ENCODE measurements at places on chromosomes 1 and 21.

DNA sequence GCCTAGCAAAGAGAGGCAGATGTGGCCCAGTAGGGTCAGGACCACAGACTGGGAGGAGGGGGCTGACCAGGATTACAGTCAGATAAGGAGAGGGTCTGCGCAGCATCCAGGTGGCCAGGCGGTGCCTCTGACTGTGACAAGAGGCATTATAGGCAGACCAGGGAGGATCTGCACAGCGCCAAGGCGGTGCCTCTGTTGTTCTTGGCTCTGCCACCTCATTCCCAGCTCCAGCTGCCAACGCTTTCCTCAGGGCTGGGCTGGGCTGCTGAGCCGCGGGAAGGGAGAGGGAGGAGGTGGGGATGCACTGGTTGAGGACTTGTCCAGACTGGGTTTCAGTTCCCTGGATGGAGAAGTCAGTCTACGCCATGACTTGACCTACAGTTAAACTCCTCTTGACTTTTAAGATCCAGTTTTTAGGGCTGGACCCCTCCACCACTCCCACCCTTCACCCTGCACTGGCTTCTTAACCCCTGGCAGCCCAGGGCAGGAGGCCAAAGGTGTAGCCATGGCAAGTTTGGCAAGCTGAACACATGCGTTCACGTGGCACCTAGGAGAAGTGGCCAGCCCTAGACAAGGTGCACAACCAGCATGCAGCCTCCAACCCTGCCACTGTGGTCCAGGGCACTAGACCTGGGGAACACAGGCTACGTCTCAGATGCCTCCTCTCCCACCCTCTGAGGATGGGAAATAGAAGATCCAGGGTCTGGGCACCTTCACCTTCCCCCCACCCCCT is 4.5 kb upstream of the CRABP2 start:
- no peak for DNase-seq

DNA sequence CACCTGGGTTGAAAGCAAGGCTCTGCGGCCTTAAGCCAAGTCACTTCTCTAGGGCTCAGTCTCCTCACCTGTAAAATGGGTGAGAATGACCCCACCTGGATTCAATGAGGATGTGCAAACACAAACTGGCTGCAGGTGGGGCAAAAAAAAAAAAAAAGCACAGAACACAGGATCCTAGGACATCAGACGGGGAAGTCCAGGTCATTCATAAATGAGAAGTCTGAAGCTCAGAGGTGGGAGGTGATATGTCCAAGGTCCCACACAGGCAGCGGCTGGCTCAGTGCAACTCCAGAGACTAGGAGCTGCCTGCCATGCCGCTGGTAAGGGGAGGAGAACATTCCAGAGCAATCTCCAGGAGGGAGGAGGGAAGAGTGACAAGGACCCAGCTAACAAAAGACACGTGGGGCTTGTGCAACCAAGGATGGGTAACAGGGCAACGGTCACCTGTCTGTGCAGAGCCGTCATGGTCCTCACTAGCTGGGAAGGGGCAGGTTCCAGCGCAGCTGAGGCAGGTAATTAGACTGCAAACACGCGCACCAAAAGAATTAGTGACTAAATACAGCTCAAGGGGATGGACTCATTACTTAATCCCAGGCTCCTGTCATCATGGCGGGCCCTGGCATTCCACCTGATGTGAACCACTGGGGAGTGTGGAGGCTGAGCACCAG is 19.5 kb downstream of the IFFO2 start:
- no peak for DNase-seq

DNA sequence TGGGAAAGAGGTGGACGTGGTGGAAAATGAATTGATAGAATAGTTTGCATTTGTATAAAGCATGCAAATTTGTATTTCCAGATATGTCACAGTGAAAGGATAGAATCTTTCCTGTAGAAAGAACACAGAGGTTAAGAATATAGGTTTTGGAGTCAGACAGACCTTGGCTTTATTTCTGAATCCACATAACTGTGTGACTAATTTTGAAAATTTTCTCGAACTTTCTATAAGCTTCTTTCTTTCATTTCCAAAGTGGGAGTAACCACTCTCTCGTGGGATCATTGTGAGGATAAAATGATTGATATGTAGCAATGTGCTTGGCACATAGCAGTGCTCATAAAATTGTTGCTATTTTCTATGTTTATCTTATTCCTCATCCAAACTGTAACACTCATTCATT is 108.8 kb downstream of the DISC1 start:
- DNase-seq, result no peak

DNA sequence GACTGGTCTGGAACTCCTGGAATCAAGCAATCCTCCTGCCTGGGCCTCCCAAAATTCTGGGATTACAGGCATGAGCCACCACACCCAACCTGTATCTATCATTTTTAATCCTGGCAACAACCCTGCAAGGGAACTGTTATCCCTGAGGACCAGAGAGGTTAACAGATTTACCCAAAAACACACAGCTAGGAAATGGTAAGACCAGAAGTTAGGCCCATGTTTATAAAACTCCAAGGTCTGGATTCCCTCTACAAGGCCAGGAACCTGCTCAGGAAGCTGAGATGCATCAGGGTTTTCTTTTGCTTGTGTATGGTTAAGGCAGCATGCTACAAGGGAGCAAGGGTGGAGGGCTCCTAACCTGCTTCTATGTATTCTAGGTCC is 17.8 kb upstream of the TTC39A start:
- DNase-seq, result no peak

DNA sequence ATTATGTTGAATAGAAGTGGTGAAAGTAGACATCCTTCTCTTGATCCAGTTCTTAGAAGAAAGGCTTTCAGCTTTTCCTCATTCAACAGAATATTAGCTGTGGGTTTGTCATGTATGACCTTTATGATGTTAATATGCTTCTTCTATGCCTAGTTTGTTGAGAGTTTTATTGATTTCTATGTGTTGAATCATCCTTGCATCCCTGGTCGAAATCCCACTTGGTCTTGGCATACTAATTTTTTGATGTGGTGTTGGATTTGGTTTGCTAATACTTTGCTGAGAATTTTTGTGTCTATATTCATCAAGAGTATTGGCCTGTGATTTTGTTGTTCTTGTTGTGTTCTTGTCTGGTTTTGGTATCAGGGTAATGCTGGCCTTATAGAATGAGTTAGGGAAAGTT is 20.9 kb downstream of the CD55 start:
- no peak for DNase-seq
